ENCODE measurements at places on chromosomes 5 and 9. TPM values are rescaled to one million over a fixed set of nuclear protein-coding genes. Genes with fewer than 3 reads are reported as not detected.

DNA sequence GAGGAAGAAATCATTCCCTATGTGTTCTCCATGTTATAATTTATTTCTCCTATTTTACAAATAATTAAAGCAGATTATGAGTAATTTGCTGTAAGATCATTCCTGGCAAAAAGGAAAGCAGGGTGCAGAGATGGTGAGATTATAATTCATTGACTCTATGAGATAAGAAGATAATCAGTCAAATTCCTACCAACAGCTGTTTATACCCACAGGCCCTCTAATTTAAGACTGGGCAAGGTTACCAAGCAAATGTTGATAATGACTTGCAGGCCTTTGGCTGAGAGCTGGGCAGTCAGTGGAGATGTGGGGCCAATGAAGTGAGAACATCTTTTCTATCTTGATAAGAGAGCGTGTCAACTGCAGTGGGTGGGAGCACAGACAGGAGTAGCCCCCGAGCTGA is 222.7 kb downstream of the ICE1 start:
- DNase-seq, result no peak

DNA sequence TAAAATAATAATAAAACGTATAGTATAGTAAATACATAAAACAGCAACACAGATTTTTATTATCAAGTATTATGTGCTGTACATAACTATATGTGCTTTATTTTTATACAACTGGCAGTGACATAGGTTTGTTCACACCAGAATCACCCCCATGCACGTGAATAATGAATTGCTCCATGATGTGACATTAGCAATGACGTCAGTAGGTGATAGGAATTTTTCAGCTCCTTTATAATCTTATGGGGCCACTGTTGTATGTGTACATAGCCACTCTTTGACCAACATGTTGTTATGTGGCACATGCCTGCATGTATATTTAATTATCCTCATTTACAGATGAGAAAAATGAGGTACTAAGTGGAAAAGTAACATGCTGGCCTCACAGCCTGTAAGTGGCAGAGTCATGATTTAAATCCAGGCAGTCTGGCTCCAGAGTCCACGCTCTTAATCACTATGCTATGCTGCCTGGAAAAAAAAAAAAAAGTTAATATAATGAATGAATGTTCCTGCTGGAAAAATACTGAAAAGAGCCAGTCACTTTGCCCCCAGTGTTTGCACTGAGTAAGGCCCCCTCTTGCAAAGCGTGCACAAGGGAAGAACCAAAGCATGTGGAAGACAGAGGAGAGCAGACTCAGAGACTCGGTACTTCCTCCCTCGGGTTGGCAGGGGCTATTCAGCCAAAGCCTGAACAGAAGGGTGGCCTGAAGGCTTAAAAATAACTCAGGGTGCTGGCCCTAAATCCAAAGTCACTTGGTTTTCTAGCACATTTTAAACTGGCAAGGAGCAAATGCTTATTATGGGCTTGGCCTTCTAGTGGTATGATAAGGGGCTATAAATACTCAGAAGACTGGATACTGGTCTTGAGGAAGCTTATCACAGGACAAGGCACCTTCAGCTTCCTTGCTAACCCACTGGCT is 206.8 kb downstream of the GLIS3 start:
- no peak for DNase-seq

GRCh38 chr5:27316271-27316650 is 277.9 kb upstream of the CDH9 start:
- DNase-seq, result no peak

DNA sequence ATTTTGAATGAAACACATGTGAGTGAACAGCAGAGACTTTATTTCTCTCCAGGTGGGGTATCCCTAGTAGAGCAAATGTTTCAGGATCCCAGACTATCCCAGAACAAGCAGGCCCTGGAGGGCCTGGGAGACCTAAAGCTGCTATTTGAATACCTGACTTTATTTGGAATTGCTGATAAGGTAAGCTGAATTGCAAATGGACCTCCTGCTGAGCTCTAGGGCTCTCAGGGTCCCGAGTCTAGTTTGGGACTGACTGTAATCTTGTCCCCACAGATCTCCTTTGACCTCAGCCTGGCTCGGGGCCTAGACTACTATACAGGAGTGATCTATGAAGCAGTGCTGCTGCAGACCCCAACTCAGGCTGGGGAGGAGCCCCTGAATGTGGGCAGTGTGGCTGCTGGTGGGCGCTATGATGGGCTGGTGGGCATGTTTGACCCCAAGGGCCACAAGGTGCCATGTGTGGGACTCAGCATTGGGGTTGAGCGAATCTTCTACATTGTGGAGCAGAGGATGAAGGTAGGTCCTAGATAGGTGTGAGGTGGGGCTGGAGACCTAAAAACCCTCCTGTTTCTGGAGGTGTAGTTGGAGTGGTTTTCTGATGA is 3.3 kb upstream of the ZMAT2 start:
- DNase-seq, result no peak

- DNase-seq, result no peak
Observed at GRCh38 chr5:43396762-43397304, 15.4 kb downstream of the CCL28 start.

FBN2 gene
- 31.9 TPM for total RNA-seq

GRCh38 chr5:57627661-57628060 is 145.1 kb upstream of the ACTBL2 start:
- no peak for DNase-seq

GRCh38 chr5:41312478-41313060 is 99.2 kb upstream of the C6 start:
- DNase-seq, result no peak

DNA sequence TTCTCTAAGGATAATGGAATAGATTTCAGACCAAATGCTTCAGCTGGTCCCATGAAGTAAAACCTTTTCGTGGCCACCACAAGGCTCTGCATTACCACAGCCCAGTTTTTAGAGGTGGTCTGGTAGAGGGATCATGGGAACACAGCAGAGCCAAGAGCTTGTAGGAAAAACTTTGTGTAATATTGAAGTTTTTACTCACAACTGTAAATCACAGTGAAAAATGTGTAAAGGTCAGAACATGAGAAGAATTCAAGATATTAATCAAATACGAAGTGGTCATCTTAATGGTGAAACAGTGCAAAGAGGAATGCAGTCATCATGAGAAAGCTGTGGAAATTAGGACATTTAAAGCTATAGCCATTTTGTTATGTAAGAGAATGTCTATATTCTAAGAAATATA is 197.5 kb downstream of the NPR3 start:
- DNase-seq, result no peak

LCN10 gene
- total RNA-seq, result 0.21 TPM

DNA sequence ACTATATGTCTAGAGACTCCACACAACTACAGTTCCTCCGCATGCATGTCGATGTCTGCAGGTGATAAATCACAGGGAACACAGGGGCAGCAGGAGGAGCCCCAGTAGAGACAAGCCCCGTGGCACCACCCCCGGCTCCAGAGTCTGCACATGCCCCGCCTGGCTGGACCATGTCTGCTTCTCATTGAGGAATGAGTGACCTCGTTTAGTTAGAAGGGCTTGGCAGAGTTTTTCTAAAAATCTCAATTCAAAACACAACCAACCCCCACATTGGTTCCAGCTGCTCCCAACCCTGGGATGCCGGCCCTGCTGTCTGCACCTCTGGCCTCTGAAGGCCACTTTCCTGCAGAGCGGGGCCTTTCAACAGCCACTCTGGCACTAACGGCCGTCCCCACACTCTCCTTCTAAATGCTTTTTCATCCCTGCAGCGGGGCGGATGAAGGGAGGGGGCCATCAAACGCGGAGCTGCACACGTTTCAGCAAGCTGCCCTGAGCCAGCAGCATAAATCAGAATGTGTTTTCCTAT is 106.3 kb downstream of the ROR2 start:
- DNase-seq, result no peak

DNA sequence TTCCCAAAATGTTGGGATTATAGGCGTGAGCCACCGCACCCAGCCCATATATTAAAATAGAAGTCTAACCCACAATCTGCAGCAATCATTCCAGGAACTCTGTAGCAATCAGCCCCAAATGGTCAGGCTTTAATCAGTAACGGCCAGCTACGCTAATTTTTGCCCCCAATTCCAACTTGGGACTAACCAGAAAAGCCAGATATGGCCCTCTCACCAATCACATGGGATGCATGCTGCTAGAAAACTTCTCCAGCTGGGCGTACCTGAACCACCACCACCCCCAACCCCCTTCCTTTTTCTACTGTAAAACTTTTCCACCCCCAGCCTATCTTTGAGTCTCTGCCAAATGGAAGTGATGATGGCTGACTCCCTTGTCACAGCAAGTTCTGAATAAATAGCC is 4.1 kb downstream of the SUSD1 start:
- no peak for DNase-seq

DNA sequence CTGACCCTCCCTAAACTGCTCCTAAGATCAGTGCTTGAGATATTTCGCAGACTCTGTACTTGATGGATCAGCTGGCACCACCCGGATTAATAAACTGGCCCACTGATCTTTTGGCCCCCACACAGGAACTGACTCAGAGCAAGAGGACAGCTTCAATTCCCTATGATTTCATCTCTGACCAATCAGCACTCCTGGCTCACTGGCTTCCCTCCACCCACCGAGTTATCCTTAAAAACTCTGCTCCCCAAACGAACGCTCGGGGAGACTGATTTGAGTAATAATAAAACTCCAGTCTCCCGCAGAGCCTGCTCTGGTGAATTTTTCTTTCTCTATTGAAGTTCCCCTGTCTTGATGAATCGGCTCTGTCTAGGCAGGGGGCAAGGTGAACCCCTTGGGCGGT is 36.5 kb upstream of the CD180 start:
- no peak for DNase-seq

GRM6 gene
- not detected for total RNA-seq

- no peak for DNase-seq
Observed at GRCh38 chr5:62931153-62931950, 352.7 kb downstream of the LRRC70 start.

DNA sequence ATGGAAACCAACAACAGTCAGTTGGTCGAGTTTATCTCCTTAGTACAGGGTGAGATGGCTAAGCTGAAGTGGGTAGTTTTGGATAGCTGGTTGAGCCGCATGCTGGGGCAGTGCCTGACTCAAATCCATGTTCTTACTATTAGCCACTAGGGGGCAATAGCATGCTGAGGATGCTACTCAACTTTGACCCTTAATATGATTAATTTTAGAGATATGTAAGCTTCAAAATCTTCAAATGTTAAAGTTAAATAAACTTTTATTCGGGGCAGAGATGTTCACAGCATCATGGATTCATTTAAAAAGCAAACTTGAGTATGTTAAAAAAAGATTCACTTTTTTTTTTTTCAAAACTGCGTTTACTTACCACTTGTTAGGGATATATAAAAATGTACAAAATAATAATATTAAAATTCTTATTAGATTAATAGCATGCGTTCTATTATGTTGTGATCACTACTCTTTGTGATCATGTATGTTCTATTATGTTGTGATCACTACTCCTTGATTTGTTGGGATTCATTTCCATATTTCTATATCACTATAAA is 57.0 kb downstream of the C9orf153 start:
- no peak for DNase-seq

- DNase-seq, result peak; percentile 10
Observed at GRCh38 chr5:35117967-35118366, 70.2 kb upstream of the AGXT2 start.

DNA sequence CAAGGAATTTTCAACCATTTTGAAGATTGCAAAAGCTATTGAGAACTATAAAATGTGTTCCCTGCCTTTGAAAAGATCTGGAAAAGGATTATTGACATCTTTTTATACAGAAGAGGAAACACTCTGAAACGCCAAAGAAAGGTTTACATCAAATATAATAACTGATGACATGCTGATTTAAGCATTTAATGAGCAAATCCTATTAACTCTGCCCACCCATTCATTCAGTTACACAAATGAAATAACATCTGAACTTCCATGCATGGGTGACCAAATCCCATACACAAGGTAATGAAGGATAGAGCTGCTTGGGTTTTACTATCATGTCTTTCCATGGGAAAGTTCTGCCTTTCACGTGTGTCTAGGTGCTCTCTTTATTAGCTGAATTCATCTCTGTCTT is 589.4 kb upstream of the WWC1 start:
- no peak for DNase-seq

PCDHGB7 gene
- total RNA-seq, result 14.1 TPM

Measured in kidney epithelial cell (primary cell).